ENCODE measurements at places on chromosomes 12 and 14. TPM values are rescaled to one million over a fixed set of nuclear protein-coding genes. Genes with fewer than 3 reads are reported as not detected.
A peak's percentile ranks its signal among the peaks of the same experiment; 100 is the strongest.

DNA sequence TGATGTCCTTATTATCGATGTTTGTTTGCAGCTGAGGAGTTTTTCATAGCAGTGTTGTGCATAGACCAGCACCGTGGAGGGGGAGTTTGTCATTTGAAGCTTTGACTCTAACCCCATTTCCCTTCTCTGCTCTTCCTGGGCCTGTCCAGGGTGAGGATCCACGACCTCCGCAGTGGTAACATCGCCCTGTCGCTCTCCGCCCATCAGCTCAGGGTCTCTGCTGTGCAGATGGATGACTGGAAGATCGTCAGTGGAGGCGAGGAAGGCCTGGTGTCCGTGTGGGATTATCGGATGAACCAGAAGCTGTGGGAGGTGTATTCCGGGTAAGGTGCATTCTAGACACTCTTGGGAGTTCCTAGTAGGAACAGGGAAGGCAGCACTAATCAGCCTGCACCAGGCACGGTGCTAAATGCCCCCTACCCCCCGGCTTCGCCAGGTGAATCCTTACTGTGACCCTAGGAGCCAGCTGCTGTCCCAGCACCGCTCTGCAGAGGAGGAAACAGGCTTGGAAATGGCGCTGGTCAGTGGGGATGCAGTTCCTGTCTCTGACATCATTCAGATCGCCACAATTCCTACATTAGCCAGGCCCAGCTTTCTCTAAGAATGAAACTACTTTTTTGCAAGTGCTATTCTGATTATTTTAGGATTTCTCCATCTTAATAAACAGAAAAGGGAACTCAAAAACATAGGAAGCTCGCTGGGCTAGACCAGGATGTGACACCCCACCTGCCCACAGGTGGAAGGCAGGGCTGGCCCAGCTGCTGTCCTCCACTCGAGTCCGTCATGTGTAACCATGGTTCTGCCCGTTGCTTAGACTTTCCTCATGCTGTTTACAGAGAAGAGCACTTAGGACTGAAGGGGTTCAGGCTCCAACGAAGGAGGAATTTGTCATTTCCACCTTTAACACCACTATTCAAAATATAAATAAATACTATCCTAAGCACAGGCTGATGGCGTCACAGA lies 74.9 kb downstream of the TESC start:
- no peak for DNase-seq

GRCh38 chr14:100410056-100410565 lies 87.0 kb downstream of the SLC25A47 start:
- no peak for DNase-seq

GRCh38 chr12:96239711-96240635 lies 45.8 kb downstream of the ELK3 start:
- no peak for DNase-seq

- DNase-seq, result no peak
These were observed 942 bp downstream of the ATF7IP start for GRCh38 chr12:14366209-14367039.

DNA sequence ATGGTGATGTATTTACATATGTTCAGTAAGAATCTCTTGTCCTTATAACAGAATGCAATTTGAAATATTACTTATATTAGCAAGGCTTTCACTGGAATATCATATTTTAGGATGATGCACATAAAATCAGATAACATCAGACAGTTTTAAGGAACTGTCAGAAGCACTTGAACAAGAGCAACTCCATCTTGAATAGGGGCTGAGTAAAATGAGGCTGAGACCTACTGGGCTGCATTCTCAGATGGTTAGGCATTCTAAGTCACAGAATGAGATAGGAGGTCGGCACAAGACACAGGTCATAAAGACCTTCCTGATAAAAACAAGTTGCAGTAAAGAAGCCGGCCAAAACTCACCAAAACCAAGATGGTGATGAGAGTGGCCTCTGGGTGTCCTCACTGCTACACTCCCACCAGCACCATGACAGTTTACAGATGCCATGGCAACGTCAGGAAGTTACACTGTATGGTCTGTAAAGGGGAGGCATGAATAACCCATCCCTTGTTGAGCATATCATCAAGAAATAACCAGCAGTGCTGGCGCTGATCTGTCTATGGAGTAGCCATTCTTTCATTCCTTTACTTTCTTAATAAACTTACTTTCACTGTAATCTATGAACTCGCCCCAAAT lies 27.6 kb upstream of the ETV6 start:
- DNase-seq, result peak; percentile 21

DNA sequence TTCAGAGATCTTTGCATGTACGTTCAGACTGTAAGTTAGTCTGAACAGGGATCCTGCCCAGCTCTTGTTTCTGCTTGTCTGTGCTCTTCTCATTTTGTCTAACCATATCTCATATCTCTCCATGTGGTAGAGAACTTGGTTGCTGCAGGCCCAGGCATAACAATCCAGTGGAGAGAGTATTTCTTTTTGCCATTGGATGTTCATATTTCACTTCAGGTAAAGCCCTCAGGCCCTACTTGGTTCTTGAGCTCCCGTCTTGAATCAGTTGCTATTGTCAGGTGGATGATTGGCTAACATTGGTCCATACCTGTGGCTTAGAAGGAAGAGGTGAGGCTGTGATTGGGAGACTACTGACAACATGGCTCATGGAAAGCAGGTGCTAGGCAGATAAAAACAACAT lies 357.7 kb upstream of the FLRT2 start:
- DNase-seq, result no peak

DNA sequence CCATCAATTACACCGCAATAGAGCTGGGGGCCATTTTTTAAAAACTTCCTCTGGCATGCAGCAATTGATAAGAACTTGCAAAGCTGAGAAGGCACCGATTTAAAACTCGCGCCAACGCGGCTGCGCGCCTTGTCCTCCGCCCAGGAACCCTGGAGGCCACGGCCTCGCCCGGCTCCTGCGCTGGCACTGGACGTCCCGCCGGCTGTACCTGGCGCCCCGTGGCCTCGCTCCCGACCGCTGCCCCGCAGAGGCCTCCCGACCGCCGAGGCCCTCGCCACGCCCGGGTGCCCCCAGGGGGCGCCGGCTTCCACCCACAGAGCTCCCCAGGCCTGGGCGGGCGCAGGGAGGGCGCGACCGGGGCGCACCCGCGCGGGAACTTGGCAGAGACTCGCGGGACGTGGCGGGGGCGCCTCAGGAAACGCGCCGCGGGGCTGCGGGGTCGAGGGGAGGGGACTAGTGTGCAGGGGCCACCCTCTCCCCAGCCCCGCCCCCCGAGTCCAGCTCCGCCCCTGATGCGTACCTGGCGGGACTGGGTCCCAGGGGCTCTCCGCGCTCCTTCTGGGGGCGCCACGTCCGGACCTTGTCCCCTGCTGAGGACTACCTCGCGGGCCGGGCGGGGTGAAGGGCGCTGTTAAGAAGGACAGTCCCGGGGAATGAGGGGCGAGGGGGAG lies 65.7 kb downstream of the TNFAIP2 start:
- no peak for DNase-seq

DNA sequence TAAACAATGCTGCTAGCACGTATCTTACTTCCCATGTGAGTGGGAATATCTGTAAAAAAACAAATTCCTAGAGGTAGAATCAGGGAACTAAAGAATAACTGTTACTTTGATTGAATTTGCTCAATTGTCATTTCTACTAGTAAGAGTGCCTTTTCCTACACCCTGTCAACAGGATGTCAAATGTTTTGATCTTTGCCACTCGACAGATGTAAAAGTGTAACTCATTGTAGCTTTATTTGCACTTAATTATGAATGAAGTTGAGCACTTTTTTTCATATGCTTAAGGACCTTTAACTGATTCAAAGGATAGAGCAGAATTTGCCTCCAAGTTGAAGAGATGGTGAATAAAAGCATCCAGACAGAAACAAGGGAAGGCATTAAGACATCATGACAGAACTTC lies 104.5 kb downstream of the PPP1R12A start:
- DNase-seq, result peak; percentile 17

DNA sequence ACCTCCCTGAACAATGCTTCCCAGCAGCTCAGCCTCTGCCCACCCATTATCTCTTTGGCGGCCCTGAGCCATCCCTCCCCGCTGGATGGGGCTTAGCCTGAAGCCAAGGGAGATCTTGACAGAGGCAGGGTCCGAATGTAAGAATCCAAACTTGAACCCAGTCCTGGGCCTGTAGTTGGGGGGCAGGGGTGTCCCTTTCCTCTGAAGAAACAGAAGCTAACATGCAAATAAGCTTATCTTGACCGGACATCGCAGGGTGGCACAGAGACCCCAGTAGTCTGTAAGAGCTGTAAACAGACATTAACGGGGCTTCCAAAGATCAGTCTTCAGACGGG lies 6.0 kb downstream of the DLK1 start:
- no peak for DNase-seq

DNA sequence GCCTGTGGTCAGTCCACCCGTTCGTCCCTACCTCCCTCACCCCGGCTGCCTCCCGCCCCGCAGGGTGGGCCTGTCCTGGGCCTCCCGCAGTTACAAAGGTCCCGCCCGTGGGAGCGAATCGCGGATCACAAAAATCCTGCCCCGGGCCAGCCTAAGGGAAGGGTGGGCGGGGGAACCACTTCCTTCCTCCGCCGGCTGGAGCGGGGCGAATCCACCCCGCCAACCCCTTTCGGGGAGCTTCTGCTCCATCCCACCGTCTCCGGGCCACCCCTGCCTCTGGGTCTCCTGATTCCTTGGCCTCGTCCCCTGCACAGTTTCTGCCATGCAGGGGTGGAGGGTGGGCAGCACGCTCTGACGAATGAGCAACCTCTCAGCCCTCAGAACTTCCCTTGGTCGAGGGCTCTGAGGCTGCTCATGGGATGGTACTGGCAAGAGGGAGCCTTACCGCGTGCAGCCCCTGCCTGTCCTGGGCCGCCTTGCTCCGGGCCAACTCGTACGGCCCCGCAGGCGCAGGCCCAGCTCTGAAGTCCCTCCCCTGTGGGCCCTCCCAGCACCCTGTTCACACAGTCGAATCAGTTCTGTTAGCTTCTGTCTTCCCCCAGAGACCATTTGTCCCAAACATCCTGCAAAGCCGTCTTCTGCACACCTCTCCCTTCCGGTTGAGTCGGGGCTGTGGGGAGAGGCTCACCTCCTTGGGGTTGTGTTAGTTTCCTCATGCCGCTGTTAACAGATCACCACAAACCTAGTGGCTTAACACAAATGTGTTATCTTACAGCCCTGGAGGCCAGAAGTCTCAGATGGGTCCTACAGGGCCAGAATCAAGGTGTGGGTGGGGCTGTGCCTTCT lies 589 bp upstream of the HVCN1 start:
- peak; percentile 91 for DNase-seq

DNA sequence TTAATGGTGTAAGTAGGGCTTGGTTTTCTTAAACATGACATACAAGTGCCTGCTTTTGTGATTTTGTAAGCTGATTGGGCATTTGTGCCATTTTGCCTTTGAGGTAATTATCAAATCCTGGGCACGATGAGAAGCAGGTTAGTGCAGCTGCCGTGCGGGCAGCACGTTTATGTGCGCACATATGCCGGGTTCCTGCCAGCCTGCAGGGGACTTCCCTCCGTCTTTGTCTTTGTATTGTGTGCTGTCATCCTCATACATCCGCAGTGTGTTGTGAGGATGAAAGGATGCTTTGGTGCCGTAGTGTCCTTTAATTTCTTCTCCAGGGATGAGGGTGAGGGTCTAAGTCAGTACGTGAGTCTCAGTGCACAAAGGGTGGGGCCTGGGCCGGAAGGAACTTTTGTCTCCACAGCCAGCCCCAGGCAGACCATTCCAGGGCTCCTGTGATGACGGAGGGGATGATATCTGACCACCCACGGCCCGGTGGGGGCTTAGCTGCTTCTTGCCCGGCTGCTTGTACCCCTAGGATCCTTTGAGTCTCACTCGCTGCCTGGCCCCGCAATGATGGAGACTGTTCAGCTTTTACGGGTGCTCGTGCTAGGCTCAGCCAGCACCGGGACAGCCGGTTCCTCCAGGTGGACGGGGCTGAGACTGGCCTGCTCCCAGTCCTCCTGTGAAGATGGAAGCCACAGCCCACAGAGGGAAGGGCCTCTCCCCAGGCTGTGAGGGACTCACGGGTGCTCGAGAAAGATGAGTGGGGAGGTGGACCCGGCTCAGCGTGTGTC lies 54.6 kb downstream of the ADGRD1 start:
- DNase-seq, result no peak

DNA sequence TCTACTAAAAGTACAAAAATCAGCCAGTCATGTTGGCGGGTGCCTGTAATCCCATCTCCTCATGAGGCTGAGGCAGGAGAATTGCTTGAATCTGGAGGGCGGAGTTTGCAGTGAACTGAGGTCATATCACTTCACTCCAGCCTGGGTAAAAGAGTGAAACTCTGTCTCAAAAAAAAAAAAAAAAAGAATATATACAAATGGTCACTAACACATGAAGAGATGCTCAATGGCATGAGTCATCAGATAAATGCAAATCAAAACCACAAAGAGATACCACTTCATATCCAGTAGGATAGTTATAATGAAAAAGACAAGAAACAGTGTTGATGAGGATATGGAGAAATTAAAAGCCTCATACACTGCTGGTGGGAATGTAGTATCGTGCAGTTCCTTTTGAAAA lies 33.6 kb upstream of the METAP2 start:
- DNase-seq, result no peak

DNA sequence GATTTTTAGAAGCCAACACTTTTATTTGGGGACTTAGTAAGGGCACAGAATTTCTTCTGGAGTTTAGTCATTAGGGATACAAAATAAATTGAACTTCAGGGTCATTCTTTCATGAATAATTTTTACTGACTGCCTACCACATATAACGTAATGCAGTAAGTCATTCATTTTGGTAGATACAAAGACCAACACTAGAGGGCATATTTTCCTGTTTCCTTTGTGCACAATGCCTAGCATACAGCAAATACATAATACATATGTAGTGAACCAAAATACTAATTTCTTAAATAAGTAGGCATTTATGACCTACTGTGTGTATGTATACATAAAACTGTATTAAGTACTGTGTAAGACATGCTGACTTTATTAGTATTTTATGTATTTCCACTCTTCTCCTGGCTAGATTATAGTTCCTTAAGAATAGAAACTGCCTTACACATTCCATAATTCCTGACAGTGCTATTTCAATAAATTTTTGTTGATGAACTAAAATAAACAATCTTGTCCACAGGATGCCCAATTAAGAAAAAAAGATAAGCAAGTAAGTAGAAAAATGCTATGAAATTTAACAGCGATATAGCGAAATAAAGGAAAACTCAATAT lies 47.9 kb downstream of the PPP1R12A start:
- DNase-seq, result peak; percentile 50

DNA sequence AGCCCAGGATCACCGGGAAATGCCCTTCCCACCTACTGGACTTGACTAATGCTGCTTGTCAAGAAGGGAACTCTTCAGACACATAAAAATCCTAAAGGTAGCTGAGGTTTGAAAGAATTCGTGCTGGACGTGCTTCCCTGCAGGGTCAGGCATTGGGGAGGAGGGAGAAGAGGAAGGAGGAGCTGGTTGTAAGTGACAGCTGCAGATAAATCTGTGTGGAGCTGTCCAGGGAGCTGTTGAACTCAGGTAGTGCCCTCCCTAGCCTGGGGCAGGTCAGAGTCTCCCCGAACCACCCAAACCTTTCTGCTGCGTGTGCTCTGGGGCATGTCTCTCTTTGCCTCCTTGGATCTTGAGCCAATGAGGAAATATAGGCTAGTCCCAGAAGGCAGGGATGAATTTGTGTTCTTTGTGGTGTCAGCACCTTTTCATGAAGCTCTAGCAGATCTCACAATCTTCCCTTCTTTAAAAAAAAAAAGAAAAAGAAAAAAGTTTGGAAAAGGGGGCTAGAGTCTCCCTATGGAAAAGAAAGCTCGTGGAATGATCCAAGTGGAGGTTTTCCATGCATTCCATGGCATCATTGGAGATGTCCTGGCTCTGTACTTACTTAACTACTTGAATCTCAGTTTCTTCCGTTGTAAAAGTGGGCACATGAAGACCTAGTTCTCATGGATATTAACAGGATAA lies 23.6 kb upstream of the FOS start:
- DNase-seq, result no peak

SLCO1B1 gene
- polyA plus RNA-seq, result not detected

SLC25A29 gene
- 7.9 TPM for polyA plus RNA-seq

PLA2G1B gene
- polyA plus RNA-seq, result 0.44 TPM

GPRC5A gene
- polyA plus RNA-seq, result not detected

TSPAN11 gene
- polyA plus RNA-seq, result not detected
